ENCODE measurements at places on chromosomes 12 and 14. TPM values are rescaled to one million over a fixed set of nuclear protein-coding genes. Genes with fewer than 3 reads are reported as not detected.

DNA sequence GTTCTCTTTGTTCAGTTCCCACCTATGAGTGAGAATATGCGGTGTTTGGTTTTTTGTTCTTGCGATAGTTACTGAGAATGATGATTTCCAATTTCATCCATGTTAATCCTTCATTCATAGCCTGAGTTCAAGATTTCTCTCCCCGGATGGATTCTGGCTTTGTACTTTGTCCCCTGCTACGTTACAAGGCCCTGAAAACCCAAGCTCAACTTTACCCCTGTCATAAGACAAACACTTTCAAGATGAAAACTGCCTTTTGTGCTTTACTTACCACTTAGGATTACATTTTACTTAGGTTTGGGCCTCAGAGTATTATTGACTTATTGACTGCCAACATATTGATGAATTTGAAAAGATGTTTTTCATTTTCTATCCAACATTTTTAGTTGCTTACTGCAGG is 36.3 kb downstream of the FOXA1 start:
- no peak for DNase-seq
- no peaks in the 10 kb centered on the region for H3K4me1 ChIP-seq
- H3K4me3 ChIP-seq: no peak overlapping the region
- H3K27ac ChIP-seq: no peak overlapping the region

- no peak overlapping the region for H3K4me3 ChIP-seq
- H3K27ac ChIP-seq: no peak overlapping the region
- DNase-seq: no peak
- no peaks in the 10 kb centered on the region for H3K4me1 ChIP-seq
Observed at GRCh38 chr12:12121061-12121460, 50.3 kb downstream of the BCL2L14 start.

DNA sequence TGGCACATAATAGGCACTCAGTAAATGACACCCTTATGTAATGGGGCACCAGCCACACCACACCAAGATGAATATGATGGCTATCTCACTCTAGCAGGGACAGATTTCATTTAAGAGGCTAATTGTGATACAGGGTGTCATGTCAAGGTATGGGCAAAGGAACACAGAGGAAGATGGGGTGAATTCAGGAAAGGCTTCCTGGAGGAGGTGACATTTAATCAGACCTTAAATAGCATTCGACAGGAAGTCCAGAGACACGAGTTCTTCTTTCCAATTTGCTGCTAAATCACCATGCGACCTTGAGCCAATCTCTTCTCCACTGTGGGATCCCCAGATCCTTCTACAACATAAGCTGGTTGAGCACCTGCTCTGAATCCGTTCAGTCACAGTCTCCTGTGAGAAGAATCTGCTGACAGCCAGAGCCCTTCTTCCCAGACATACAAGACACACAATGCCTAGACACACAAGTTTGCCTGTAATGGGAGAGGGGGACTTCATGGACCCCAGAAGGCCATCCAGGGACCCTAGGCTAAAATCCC is 1.5 kb upstream of the DTX1 start:
- no peaks in the 10 kb centered on the region for H3K36me3 ChIP-seq
- no peaks in the 10 kb centered on the region for H3K27me3 ChIP-seq
- H3K4me3 ChIP-seq: no peak overlapping the region
- no peak overlapping the region for H3K27ac ChIP-seq
- DNase-seq: no peak
- peaks cover 5% of the 10 kb centered on the region for H3K4me1 ChIP-seq

RPGRIP1 gene
- 0.90 TPM for total RNA-seq
